Nephron progenitor cell (in vitro differentiated cells): ENCODE measurements at places on chromosomes 7 and 10.

GRCh38 chr10:6011558-6011957 is 34.2 kb upstream of the IL15RA start:
- DNase-seq = no peak

- DNase-seq = no peak
Measured at GRCh38 chr10:729213-729612, 39.7 kb upstream of the DIP2C start.

- no peak for DNase-seq
Measured at GRCh38 chr7:2598154-2598823, 33.5 kb upstream of the TTYH3 start.

DNA sequence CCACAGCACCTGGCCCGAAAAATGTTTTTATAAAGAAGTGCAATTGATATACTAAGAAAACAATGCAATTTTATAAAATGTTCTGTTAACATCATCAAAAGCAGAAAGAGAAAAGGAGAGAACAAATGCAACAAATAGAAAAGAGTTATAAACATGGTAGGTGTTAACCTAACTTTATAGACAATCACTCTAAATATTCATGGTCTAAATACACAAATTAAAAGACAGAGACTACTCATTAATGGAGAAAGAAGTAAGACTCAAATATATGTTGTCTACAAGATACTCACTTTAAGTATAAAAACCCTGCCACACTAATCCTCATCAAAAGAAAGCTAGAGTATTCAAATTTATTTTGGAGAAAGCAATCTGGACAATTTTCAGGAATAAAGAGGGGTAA is 425.3 kb upstream of the ANKRD30A start:
- no peak for DNase-seq

GRCh38 chr10:129860396-129860795 is 103.7 kb downstream of the EBF3 start:
- no peak for DNase-seq
